ENCODE measurements at places on chromosomes 3 and 15.

DNA sequence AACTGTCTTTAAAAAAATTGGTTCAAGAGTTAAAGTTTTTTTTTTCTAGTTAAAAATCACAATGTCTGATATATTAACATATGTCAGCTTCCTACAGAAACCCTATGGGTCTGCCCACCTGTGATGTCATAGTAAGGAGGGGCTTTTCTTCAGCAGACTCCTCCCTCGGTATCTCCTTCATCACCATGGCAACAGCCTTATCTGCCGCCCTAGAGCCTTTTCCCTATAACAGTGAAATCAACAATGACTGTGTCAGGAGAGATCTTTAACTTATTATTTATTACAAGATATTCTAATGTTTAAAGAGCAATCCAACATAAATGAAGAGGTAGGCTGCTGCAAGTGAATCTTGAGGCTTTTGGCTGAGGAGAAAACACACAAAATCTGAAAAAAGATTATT lies 138.7 kb downstream of the PEX5L start:
- DNase-seq, result no peak

- peak; percentile 83 for DNase-seq
Observed at GRCh38 chr15:51776952-51777569, 25.7 kb downstream of the TMOD2 start.

- DNase-seq, result no peak
Observed at GRCh38 chr3:1929788-1930414, 168.8 kb upstream of the CNTN4 start.

DNA sequence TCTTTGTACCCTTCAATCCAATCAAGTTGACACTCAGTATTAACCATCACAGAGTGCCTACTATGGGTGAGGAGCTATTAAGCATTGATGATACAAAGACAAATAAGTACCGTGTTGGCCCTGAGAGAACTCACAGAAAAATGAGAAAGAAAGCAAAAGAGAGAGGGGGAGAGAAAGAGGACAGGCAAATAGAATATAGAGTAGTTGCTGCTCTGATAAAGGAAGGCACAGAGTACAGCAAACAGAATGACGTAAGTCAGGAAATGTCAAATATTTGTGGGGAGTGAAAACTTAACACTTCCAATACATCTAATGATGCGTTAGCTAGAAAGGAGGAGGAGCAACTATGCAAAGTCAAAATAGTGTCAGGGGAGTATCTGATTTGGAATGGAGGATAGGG lies 320.6 kb upstream of the KCNH8 start:
- DNase-seq, result no peak

DNA sequence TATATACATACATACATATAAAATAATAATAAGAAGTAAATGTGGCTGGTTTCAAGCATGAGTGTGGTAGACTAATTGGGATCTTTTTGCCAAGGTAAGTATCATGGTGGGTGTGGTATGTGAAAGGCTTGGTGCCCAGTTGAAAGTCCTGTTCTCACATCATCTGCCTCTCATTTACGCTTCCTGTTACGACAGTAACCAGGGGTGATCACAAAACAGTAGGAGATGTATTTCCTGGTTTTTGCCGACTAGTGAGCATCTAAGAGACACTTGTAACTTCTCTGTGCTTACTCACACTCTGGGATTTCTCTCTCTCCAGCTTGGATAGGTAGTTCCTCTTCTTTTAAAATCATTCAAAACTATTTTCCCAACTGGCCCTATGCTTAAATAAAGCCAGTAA lies 1028.3 kb upstream of the NR2F2 start:
- no peak for DNase-seq

DNA sequence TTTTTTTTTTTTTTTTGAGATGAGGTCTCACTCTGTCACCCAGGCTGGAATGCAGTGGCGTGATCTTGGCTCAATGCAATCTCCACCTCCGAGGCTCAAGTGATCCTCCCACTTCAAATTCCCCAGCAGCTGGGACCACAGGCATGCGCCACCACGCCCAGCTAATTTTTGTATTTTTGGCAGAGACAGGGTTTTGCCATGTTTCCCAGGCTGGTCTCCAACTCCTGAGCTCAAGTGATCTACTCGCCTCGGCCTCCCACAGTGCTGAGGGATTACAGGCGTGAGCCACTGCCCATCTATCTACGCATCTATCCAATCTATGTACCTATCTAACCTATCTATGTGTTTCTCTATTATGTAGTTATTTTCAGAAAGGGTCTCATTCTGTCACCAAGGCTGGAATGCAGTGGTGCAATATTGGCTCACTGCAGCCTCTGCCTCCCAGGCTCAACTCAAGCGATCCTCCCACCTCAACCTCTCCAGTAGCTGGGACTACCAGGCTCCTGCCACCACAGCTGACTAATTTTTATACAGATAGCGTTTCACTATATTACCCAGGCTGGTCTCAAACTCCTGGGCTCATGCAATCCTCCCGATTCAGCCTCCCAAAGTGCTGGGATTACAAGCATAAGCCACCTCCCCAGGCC lies 20.2 kb upstream of the GPX1 start:
- DNase-seq, result peak; percentile 47

- DNase-seq, result no peak
Observed at GRCh38 chr3:195044411-195044810, 226.5 kb downstream of the XXYLT1 start.

GRCh38 chr15:89806559-89807550 lies 7.8 kb downstream of the ANPEP start:
- no peak for DNase-seq

GRCh38 chr3:184619787-184620430 lies 58.3 kb downstream of the EPHB3 start:
- no peak for DNase-seq

- DNase-seq, result no peak
Observed at GRCh38 chr3:182937293-182938051, 42.9 kb downstream of the DCUN1D1 start.

DNA sequence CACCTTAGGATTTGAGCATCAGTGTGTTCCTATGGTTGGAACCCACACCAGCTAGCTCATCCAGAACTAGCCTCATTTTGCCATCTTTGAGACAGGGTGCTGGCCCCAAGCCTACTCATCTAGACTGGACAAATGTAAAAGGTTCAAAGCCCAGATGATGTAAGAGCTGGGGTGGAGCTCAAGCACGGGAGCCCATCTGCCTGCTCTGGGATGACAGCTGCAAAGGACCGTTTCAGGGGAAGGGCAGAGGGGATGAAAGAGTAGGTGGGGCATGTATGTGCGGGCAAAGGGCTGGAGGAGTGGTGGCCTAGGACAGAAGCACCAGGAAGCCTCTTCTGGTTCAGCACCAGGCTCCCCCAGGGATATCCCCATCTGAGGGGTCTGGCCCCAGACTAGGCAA lies 15.8 kb downstream of the CLK3 start:
- no peak for DNase-seq

DNA sequence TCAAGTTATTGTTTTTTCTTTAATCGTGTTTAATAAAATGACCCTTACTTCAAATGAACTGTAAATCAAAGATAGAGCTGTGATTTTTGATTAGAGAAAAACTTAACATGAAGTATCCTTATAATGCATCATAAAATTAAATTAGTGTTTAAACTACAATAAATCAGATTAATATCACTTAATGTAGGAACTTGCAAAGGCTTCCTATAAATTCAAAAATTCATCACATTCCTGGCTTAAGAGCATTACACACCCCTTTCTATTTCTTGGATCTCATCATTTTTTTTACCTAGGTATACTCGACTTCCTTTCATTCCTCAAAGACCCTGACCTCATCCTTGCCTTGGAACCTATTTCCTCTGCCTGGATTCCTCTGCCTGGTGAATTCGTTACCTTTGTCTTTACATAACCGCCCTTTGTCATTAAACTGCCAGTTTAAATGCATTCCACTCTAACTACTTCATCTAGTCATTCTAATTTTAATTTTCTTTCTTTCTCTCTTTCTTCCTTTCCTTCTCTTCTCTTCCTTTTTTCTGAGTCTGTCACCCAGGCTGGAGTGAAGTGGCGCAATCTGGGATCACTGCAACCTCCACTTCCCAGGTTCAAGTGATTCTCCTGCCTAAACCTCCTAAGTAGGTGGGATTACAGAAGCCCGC lies 1244.5 kb downstream of the OTOL1 start:
- DNase-seq, result no peak

- DNase-seq, result peak; percentile 26
Observed at GRCh38 chr3:49707113-49707480, 12.4 kb downstream of the AMIGO3 start.

DNA sequence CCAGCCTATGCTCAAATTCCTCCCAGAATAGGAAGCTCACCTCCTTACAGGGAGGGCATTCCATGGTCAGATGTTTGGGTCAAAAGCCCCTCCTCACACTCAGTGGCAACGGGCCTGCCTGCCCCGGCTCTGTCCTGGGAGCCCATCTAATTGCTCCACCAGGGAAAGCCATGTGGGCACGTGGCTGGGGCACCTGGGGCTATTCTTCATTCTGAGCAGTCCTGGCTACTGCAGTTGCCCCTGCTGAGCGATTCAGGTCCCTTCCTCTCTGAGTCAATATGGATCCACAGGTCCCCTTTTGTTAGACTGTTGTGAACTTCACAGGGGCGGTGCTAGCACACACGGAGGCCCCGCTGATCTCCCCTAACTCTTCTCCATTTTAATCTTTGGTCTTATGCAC lies 39.4 kb downstream of the TPRA1 start:
- DNase-seq, result no peak

DNA sequence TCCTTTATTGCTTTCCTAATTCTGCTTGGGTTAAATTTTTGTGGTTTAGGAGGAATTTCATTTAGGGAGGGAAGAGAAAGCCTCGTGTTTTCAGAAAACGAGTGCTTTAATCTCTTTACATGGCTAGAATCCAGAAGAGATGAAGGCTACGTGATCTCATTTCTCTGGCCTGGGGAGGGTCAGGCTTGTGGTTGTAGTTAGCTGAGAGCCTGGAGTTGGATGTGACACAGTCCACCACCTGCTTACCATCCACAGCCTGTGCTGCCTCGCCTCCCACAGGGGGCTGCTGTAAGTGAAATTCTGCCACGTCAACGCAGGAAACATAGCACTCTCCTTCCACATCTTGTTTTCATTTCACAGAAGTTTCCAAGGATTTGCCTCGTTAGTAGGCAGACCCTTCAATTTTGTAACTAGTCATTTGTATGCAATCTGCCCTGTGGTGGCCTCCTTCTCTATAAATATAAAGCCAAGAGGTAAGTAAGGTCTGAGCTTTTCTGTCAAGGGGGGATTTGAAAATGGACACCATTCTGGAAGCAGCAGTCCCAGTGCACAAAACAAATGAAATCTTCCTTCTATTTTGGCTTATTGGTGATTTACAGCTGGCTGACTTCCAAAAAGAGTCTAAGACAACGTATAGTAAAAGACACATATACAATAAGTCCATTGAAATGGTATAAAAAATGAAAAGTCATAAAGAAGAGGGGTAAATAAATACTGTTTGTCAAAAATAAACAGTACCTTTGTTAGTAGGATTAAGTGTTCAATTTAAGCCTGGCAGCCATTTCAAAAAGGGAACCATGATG lies 3.4 kb downstream of the GXYLT2 start:
- DNase-seq, result peak; percentile 79

DNA sequence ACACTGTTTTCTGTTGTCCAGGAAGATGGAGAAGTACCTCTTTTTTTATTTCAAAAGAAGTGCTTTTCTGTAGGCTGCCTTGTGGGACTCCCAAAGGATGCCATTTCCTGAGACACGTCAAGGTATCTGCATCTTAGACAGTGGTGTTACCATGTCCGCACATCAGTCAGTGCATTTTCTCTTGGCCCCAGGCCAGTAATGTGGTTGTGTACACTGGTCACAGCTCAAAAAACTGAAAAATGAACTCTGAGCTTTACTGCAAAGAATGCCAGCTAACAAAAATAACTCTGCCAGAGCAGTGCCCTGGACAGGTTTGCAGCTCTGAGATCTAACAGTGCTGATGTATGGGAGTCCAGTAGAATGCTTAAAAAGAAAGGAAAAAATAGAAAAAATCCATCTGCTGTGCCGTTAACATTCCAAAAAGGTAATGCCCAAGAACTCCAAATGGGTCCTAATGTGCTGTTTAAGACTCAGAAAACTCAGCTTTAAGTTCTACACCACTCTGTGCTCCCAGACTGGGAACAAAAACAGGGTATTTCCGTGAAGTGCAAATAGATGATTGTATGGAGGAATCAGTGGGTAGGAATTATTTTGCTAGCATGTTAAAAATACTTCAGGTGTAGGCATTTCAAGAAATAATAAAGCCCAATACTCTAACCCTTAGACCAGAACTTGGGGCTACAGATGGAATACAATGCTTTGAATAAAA lies 315.9 kb downstream of the FEZF2 start:
- no peak for DNase-seq

DNA sequence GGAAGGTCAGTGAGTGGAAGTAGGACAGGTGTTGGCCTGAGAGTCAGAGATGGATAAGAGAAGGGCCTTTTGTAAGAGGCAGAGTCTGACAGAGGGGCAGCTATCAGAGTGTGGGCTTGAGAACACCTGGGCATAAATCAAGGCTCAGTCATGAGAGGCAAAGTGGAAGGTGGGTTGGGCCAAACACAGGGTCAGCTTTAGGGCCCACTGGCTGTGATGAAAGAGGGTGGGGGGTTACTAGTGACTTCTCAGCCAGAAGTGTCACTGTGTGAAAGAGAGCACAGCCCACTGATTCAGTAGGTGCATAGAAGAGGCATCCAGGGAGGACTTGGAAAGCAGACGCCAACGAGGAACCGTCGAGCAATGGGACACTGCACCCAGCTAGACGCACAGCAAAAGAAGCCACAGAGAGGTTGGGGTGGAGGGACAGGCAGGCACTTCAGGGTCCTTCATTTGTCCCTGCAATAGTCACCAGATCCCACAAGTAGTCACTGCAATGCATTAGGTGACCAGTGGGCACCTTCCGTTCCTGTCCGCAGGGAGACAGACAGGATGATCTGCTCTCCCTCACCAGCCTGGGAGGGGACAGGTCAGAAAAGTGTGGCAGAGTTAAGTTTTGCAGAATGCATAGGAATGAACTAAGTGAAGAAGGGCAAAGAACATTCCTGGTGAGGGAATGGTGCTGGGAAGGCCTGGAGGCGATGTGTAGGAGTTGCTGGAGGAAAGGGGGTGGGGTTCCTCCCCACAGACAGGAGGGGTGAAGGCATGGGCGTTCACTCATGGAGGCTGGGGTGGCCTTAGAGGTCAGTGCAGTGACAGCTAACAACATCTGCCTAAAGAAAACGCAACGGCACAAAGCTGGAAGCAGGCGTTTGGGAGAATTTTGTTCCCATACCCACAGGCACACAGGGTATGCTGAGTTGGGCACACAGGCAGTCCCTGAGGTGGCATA lies 36.3 kb downstream of the MESD start:
- no peak for DNase-seq

GRCh38 chr3:127646501-127647046 lies 17.6 kb downstream of the PODXL2 start:
- no peak for DNase-seq

DNA sequence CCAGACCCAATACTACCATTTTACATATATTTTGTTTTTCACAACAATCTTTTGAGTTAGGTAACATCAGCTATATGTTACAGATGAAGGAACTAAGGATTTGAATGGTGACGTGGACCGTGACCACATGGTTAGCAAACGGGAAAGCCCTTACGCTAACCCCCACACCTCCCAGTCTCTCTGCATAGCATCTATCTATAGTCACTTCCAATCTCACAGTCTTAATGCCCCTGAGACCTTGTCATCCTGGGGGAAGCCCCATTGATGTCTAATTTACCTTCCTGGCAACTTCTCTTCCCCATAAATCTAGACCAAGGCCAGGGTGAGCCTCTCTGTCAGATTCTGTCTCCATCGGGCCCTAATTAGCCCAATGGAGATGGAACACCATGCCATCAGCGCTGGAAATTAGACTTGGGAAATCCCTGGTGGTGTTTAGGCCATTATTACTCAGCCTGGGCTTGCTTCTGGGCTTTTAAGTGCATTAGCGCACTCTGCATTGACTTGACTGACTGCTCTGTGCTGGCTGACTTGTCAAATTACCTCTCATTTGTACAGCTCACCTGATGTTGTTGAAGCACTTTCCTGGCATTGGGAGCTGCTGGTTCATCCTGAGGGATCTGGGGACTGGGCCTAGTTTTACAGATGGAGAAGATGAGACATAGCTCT lies 34.0 kb upstream of the SH3GL3 start:
- no peak for DNase-seq
